IMR-90 (cell line): ENCODE measurements at places on chromosomes 3 and 15.

- peak; percentile 78 for DNase-seq
These were observed 46.9 kb downstream of the IFT57 start for GRCh38 chr3:108175352-108175751.

GRCh38 chr3:48588230-48588629 is 6.9 kb downstream of the COL7A1 start:
- no peak for DNase-seq

GRCh38 chr3:183224180-183224970 is 28.7 kb upstream of the B3GNT5 start:
- DNase-seq: no peak

DNA sequence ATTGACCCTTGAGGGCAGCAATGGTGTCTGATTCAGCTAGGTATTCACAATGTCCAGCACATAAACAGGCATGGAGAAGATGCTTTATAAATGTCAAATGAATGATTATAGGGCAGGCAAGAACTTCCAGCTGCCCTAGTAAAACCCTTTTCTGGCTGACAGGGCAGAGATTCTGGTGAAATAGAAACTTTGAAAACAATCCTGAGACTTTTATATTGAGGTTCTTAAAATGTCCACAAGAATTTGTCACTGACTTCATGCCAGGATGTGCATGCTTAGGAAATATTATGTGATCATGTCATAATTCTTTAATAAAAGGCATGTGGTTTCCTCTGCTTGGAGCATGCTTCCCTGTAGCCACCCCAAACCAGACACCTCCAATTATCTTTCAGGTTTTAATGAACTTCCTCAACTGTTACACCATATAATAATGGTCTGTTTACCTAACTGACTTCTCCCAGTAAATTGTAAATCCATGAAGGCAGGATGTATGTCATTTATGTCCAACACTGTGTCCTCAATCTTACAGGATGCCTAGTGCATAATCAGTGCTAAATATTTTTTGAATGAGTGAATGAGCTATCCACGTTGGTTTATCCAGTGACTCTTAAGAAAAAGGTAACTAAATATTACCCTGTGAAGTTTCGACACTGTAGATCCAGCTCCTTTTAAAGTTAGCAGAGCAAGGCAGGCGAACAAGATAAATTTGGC is 43.4 kb upstream of the CLRN1 start:
- DNase-seq: no peak

DNA sequence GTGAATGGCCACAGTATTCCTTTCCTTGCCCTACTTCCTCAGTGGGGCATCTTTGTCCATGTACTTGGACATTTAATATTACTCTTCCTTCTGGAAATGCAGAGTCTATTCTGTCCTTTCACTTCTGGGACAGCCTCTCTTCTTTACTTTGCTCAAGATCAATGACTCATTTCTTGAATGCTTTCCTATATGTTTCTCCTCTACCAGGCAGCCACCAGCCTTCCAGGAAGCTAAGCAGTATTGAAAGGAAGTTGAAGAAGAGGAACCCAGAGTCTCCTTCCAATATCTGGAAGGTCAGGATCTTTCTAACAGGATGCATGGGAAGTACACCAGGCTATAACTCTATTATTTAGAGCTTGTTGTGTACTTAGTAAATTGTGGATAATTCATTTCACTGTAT is 182.8 kb downstream of the CD47 start:
- DNase-seq: no peak

- peak; percentile 1 for DNase-seq
These were observed 83.1 kb upstream of the PLCL2 start for GRCh38 chr3:16801698-16802097.

DNA sequence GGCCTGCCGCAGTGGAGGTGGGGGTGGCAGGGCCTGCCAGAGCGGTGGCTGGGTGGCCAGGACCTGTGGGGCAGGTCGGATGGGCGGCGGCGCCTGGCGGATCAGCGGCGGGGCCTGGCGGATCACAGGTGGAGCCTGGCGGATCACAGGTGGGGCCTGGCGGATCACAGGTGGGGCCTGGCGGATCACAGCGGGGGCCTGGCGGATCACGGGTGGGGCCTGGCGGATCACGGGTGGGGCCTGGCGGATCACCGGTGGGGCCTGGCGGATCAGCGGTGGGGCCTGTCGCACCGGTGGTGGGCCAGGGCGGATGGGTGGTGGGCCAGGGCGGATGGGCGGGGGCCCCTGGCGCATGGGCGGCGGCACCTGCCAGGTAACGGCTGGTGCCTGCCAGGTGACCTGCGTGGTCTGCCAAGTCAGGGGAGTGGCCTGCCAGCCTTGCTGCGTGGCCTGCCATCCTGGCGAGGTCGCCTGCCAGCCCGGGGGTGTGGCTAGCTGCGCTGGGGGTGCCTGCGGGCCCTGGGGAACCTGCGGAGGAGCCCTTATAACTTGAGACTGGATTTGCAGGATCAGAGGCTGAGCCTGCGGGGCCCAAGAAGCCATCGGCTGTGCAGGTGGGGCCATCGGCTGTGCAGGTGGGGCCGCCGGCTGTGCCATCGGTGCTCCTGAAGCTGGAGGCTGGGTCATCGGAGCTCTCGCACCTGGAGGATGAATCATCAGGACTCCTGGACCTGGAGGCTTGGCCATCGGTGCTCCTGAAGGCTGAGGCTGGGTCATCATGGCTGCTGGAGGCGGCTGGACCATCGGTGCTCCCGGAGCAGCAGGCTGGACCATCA is 1.3 kb downstream of the MAGEL2 start:
- no peak for DNase-seq

DNA sequence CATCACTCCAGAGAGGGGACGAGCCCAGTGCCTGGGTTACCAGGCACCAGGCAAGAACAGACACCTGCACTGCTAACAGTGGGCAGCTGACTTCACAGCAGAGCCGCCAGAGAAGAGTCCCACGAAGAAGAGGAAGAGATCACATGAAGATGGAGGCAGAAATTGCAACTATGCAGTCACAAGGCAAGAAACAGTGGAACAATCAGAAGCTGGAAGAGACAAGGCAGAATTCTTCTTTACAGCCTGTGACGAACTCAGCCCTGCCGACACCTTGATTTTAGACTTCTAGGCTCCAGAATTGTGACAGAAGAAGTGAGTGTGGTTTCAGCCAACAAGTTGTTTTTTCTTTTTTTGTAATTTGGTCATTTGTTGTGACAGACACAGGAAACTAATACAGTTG is 59.2 kb downstream of the IL12A start:
- DNase-seq: no peak

DNA sequence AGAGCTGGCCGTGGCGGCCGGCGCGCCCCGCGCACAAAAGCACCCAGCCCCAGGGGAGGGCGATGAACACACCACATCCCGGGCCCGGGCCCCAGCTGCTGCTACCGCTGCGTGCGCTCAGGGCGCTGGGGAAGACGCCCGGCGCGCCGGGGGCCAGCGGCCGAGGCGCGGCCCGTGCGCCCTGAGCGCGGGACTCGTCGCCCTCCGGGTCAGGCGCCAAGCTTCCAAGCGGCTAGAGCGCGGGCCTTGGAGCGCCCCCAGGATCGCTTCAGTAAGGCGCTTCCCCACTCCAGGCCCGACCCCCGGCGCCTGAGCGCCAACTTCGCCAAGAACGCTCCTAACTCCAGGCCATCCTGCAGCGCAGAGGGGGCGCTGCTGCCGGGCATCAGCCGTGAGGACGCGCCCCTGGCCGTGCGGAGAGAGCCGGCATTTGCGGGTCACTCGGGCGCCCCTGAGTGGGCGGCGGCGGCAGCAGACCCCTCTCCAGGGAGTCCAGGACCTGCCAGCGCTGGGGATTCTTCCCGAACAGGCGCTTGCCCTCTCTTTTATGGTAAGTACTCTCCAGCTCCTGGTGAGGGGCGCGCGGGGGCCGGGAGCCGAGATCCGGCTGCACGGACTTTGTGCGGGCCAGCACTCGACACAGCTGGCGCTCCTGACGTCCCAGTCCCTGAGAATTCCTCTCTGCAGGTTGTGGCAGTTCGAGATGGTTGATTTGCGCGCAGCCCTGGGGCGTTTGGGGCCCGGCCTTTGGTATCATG is 475 bp downstream of the SPSB4 start:
- DNase-seq: peak; percentile 2

GRCh38 chr3:56389183-56389830 is 79.0 kb downstream of the ERC2 start:
- DNase-seq: no peak

- no peak for DNase-seq
These were observed 1.8 kb downstream of the HCN4 start for GRCh38 chr15:73366766-73367623.

DNA sequence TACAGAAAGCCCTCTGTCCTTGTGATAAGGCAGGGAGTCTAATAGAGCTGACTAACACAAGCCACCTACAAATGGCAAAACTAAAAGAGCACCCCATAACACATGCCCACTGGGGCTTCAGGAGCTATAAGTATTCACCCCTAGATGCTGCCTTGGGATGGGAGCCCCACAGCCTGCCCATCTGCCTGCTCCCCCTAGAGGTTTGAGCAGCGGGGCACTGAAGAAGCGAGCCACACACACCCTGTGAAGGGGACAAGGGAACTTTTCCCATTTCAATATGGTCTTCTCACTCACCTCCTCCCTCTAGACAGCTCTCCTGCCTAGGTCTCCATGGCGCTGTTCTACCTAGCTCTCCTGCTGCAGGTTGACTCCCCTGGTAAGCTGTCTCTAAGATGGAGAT is 261.0 kb downstream of the SHQ1 start:
- no peak for DNase-seq

DNA sequence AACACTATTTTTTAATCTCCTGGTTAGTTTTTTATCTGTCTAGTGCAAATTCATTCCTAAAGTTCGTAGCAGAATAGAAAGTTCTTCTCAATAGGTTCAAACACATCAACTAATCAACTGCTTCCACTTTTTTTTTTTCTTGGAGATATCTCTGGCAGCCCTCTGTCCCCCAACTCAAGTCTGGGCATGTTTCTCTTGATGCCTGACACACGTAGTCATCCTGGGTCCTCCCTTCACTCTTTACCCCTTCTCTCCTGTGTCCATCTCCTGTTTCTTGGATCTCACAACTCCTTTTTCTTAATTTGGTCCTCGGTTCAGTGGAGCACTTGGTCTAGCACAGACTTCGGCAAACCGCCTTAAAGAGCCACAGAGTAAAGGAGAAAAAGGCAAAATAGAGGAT is 14.4 kb downstream of the TNFAIP8L3 start:
- no peak for DNase-seq

DNA sequence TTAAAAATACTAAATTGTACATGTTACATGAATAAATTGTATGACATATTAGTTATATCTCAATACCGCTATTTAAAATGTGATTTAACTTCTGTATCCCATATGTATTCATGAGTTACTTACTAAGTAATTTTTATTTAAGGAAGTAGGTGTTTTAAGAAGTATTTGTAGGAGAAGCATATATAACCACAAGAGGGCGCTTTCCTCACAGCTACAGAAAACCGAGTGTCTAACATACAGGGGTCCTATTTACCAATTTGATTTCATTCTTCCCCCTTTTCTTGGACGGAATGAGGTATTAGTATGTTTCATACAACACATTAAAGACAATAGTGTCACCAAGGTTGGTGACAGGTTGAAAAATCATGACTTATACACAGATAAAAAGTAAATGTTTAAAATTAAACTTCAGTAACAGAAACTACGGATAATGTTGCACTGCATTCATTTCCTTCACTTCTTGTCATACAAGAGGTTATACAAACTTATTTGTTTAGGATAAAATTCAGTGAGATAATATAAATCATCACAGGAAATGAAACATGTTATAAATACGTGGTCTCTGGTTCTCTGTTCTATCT is 253.6 kb downstream of the MAGI1 start:
- DNase-seq: peak; percentile 80

GRCh38 chr3:117322866-117323265 is 613.3 kb downstream of the TUSC7 start:
- DNase-seq: peak; percentile 28

DNA sequence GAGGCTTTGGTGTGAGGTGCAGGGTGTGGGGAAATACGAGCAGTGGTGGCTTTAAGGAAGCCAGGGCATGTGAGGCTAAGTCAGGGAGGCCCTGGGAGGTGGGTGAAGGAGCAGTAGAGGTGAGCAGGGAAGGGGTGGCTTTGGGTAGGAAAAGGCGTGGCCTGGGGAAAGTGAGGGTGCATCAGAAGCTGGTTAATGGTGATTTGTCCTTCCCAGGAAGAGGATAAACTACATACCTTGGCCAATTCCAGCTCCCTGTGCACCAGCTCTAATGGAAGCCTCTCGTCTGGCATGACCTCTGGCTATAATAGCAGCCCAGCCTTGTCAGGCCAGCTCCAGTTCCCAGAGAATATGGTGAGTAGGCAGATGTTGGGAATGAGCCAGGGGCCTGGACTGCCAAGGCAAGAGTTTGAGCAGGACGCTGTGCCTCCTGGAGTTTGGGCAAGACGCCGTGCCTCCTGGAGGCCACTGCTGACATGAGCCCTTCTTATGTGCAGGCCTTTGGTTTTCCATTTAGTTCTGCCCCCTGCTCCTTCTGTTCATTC is 41.3 kb downstream of the CDAN1 start:
- no peak for DNase-seq

GRCh38 chr15:70488002-70488605 is 275.3 kb downstream of the UACA start:
- DNase-seq: peak; percentile 67

GRCh38 chr3:72068621-72069020 is 283.7 kb upstream of the PROK2 start:
- DNase-seq: peak; percentile 7

- no peak for DNase-seq
These were observed 385.6 kb downstream of the CACNA2D3 start for GRCh38 chr3:54507876-54508460.

DNA sequence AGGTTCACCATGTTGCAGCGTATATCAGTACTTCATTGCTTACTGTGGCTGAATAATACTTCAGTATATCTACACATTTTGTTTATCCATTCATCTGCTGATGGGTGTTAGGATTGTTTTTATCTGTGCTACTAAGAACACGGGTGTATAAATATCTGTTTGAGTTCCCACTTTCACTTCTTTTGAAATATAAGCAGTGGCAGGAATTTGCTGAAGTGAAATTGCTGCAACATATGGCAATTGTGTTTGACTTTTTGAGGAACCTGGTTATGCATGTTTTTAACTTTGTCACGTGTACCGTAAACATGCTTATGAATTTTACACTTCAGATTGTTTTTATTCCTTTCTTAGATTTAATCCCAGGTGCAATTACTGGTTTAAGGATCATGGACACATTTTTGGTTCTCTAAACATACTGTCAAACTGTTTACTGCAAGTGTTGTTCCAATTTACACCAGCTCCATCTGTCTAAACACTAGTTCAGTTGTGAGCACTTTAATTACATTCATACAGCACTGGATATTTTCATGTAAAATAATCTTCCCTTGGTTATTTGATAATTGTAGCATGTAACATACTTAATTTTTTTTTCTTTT is 23.1 kb downstream of the TRAK1 start:
- DNase-seq: no peak

DNA sequence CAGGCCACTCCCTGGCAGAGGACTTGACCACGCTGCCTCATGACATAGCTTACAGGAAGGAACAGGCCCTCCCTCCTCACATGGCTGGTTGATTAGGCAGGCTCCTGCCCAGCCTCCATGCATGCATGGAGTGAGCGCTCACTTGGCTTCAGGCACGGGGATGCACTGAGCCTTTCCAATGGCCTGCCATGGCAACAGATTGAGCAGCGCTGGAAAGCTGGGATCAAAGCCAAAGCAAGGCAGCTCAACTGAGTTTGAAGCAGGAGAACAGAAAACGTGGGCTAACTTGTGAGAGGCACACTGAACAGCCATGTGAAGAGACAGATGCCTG is 5.9 kb upstream of the GRAMD2A start:
- DNase-seq: peak; percentile 90

- DNase-seq: no peak
These were observed 82.0 kb downstream of the NR2E3 start for GRCh38 chr15:71892335-71892734.
